ENCODE measurements at places on chromosomes 3 and 15. TPM values are rescaled to one million over a fixed set of nuclear protein-coding genes. Genes with fewer than 3 reads are reported as not detected.

Gene RNF13
- 40.2 TPM for total RNA-seq

Gene NOX5
- 0.33 TPM for total RNA-seq

Gene AEN
- total RNA-seq: 83.0 TPM

Gene GOLGA8M
- not detected for total RNA-seq

Gene LPCAT4
- total RNA-seq: 10.1 TPM

Gene SERINC4
- not detected for total RNA-seq

Gene ARID3B
- total RNA-seq: 4.9 TPM
